ENCODE measurements at places on chromosomes 11 and 22.

- no peak for DNase-seq
Measured at GRCh38 chr11:97118614-97119200, 728.9 kb downstream of the JRKL start.

DNA sequence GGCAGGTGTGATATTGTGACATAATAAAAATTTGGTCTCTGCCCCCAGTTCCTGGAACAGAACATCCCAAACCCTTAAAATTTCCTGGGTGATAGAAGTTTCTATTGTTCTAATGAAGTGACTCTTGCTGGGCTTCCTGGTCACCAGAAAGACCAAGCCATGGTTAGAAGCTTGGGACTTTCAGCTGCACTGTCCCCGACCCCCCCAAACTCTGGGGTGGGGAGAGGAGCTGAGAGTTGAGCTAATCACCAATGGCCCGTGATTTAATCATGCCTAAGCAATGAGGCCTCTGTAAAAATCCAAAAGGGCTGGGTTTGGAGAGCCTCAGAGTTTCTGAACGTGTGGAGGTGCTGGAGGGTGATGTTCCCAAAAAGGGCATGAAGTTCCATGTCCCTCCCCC lies 54.8 kb upstream of the FTH1 start:
- peak; percentile 80 for DNase-seq

DNA sequence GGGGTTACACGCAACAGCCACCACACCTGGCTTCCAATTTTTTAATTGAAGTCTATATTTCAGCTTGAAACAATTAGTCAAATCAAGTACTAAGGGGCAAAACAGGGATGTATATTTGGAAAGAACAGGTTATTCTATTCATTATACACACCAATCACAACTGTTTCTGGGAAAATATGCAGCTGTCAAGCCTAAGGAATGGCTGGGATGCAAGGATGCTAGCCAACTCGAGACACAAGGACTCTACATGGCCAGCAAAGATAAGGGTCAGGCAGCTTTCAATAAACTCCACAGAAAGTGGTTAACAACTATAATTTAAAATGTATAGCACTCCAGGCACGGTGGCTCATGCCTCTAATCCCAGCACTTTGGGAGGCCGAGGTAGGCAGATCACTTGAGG lies 126.8 kb upstream of the APOA1 start:
- no peak for DNase-seq

- DNase-seq = no peak
Measured at GRCh38 chr11:108853864-108854263, 189.0 kb downstream of the DDX10 start.

- DNase-seq = no peak
Measured at GRCh38 chr11:130765406-130765805, 150.9 kb downstream of the SNX19 start.

GRCh38 chr11:108931168-108931567 lies 266.3 kb downstream of the DDX10 start:
- no peak for DNase-seq

GRCh38 chr22:40648386-40648785 lies 11.9 kb upstream of the MRTFA start:
- no peak for DNase-seq

DNA sequence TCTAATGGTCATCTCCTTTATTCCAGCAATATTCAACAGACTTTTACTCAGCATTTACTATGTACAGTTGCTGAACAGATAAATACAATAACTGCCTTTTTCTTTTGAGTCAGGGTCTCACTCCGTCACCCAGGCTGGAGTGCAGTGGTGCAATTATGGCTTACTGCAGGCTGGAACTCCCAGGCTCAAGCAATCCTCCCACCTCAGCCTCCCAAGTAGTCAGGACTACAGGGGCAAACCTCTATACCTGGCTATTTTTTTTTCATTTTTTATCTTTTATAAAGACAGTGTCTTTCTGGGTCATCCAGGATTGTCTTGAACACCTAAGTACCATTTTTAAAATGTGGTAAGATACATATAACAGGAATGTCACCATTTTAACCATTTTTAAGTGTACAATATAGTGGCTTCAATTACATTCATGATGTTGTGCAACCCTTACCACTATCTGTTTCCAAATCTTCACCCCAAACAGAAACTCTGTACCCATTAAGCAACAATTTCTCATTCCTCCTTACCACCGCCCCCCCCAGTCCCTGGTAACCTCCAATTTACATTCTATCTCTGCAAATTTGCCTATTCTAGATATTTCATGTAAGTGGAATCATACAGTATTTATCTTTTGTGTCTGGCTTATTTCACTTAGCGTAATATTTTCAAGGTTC lies 67.8 kb downstream of the MIAT start:
- DNase-seq = no peak

- DNase-seq = no peak
Measured at GRCh38 chr11:119297938-119298337, 19.0 kb downstream of the MCAM start.

DNA sequence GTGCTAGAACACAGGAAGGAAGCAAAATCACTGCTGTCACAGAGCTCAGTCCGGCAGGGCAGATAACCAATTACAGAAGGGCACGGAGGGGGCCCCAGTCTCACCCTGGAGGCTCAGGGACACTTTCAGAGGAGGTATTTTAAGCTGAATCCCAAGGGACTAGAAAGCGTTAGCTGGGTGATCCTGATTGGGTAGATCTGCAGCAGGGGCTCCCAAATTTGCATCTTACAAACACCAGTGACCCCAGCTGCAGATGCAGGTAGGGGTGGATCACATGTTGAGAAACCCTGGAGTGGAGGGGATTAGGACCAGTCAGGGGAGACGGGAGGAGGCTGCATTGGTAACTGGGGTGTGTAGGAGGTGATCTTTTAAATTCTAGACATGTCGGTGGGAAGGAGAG lies 91.4 kb downstream of the CSNK2A3 start:
- no peak for DNase-seq

GRCh38 chr22:32920734-32921133 lies 119.2 kb downstream of the TIMP3 start:
- no peak for DNase-seq

- no peak for DNase-seq
Measured at GRCh38 chr11:95495706-95496105, 264.7 kb upstream of the SESN3 start.

GRCh38 chr11:64566915-64567891 lies 23.8 kb upstream of the SLC22A12 start:
- no peak for DNase-seq

DNA sequence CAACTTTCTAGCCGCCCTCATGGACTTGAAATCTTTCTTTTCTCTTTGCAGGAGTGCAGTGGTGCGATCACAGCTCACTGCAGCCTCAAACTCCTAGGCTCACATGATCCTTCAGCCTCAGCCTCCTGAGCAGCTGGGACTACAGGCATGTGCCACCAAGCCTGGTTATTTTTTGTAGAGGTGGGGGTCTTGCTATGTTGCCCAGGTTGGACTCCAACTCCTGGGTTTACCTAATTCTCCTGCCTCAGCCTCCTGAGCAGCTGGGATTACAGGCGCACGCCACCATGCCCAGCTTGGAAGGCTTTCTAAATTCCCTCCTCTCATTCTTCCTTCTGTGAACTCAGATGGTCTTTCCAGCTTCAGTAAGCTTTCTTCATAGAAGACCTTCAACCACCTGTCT lies 4.7 kb upstream of the APOA1 start:
- no peak for DNase-seq

DNA sequence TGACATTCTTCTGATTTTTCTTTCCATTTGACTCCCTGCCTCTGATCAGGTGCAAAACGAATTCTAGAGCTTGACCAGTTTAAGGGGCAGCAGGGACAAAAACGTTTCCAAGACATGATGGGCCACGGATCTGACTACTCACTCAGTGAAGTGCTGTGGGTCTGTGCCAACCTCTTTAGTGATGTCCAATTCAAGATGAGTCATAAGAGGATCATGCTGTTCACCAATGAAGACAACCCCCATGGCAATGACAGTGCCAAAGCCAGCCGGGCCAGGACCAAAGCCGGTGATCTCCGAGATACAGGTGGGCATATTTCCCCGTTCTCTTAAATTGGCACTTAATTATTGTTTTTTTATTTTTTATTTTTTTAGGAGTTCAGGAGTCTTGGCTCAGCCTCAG lies 15.4 kb downstream of the XRCC6 start:
- no peak for DNase-seq

DNA sequence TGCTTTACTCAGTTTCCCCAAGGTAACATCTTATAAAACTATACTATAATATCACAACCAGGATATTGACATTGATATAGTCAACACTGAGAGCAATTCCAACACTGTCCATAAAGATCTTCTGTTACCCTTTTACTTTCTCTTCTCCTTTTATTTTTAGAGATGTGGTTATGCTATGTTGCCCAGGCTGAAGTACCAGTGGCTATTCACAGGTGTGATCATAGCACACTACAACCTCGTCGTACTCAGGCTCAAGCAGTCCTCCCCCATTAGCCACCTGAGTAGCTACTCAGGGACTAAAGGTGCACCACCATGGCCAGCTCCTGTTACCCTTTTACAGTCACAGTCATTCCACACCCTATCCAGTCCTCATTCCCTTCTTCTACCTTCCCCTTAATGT lies 119.7 kb downstream of the CWF19L2 start:
- no peak for DNase-seq

DNA sequence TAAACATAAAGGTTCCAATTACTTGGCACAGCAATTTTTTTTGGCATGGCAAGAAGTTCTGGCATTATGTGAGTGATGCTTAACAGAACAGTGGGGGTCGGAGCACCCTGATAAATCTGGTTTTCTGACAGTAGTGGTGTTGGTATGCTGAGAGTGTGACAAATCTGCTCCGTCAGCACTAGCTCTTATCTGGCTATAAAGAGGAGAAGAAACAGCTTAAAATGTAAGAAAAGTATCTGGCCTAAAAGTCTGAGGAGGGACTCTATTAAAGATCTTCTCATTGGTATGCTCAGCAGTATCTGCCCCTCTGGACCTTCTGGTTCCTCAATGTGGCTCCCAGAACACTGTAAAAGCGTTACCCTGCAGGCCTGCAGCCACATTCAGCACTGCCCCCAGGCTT lies 137.4 kb downstream of the PLEKHA7 start:
- no peak for DNase-seq

DNA sequence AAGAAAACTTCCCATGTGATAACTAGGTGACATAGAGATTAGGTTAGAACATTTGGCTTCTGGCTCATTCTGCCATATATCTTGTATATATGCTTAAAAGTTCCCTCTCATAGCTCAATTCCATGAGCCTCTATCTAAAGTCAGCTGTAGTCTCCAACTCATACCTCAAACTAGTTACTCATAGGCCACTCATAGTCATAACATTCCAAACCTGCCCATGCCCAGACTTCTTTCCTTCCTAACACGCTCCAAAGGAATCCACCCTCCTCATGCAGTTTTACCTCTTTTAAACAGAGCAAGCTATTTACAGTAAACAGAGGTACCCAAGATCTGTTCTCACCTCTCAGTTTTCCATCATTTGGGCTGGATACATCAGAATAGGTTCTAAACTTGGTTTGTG lies 39.4 kb downstream of the GLYATL2 start:
- no peak for DNase-seq

- DNase-seq = no peak
Measured at GRCh38 chr11:15780382-15780781, 576.0 kb downstream of the SOX6 start.

DNA sequence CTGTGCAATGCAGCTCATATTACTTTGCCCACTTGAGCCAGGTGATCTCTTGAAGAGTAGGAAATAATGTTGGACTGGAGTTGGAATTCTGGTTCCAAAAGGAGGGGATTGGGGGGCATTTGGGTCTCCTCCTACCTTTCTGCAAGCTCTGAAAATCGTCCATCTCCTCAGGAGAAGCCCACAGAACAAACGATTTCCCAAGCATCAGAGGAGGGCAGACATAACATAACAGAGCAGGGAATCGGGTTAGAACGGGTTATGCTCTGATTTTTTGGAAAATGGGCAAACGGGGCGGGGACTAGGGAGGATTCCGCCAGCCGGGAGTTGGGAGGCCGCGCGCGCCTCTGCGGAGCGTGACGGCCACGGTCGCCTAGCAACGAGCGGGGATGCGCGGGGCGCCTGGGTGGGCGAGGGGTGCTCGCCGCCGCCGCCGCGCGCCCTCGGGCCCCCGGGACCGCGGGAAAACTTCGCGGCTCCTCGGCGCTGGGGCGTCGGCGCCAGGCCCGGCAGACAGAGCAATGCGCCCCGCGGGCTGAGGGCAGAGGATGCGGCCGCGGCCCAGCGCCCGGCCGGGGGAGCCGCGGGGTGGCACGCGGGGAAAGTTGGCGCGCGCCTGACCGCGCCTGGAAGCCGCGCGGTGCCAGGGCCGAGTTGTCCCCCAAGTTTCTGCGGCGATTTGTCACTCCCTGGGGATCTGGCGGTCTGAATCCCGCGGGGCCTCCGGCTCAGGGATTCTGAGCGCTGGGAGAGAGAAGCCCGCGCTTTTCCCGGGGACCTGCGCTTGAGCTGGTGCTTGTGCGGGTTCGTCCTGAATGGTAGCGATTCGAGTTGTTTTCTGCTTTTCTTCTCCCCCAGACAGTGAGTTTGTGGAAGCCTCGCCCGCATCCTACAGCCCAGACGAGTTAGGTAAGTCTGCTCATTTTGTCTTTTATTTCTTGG lies 27.8 kb upstream of the AMOTL1 start:
- DNase-seq = no peak

DNA sequence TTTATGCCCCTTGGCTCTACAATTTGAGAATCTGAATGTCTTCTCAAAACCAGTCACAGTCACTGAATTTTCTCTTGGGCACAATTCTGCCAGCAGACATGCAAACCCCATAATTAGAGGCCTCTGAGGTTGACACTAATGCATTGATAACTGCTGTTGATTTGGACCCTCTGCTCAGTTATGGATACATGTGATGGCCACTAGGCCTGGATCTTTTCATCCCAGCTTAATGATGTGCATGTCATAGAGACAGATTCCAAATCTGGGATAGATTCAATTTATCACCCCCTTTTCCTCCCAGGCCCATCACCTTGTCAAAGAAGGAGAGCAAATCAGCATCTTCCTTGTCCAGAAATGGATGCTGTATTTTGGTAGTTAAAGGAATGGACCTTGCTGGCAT lies 92.2 kb downstream of the C11orf91 start:
- no peak for DNase-seq

DNA sequence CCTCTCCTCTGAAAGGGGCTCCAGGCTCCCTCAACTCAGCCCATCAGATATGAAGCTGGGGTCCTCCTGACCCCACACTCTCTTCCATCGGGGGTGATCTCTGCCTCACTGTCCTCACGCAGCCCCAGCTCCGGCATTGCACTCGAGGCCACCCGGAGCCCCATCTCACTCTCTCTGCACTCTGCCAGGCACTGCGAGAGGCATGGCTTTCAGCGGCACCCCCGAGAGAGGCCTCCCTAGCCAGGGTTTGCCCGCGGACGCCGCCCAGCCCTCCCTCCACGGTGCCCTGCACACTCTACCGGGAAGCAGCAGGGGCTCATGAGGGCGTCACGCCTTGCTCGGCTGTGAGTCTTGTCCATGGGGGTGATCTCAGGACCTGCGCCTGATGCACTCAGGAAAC lies 436.2 kb downstream of the BRD1 start:
- DNase-seq = no peak

- no peak for DNase-seq
Measured at GRCh38 chr22:40547729-40548143, 88.8 kb downstream of the MRTFA start.

DNA sequence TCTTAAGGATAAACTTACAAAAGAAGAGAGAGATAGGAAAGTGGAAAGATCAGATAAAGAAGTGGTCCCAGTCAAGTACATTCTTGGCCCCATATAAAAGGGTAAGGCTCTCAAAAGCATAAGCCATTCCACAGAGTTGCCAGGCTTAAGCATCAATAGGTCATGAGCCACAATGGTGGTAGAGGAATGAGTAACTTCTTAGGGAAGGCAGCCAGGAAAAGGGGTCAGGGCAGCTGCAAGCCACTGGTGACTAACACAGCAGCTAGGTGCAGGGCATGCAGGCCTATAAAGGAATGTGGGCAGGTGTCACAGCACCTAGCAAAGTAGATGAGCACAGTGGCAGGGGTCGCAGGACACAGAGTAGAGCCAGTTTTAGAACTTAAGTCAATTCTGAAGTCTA lies 302.6 kb upstream of the FAT3 start:
- DNase-seq = no peak

Data from natural killer cell treated with Interleukin-12 subunit alpha and Interleukin-12 subunit beta and Interleukin-15 and Interleukin-18, amount 100 ng/mL, for 72 hours (primary cell).